ENCODE measurements at places on chromosomes 16 and 17.
A peak's percentile ranks its signal among the peaks of the same experiment; 100 is the strongest.

GRCh38 chr17:8125947-8126490 lies 2.1 kb upstream of the HES7 start:
- no peak for DNase-seq

- no peak for DNase-seq
Observed at GRCh38 chr17:72456075-72456474, 335.3 kb downstream of the SOX9 start.

DNA sequence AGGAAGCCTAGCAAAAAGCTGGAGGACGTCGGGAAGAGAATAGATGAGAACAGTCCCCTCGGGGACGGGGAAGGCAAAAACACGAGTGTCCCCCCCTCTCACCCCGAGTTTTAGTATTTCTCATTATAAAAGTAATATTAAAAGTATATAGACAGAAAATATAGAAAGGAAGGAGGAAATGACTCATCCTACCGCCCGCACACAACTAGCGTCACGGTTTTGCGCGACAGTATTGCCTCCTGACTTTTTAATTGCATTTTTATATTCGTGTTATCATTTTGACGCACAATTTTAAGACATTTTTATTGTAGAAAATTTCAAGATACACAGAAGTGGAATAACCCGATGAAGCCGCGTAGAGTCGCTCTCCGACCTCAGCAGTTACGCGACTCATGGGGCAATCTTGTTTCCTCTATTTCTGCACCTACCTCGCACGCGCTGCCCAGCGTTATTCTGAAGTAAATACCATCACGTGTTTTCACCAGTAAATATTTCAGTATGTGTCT lies 652 bp upstream of the SLC25A19 start:
- peak; percentile 50 for DNase-seq

DNA sequence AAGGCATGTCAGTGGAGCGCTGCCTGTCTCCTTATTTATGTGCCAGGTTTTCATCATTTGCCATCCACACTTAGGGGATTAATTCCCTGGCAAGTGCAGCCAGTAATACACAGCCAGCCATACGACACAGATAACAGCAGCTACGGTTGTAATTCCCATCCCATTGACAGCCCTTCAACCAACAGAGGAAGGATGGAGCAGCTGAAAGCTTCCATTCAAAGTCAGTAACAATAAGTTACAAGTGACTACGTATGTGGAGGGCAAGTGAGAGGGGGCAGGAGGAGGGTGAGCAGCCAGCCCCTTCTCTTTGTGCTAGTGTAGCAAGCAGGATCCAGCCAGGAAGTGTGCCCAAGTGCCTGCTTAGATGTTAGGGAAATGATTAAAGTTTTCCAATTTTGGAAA lies 53.8 kb upstream of the LYRM9 start:
- DNase-seq = no peak

- DNase-seq = no peak
Observed at GRCh38 chr17:18772471-18772870, 8.5 kb upstream of the TVP23B start.

GRCh38 chr17:80829166-80829813 lies 162.4 kb upstream of the CHMP6 start:
- DNase-seq = no peak

GRCh38 chr16:80158766-80159165 lies 382.0 kb upstream of the DYNLRB2 start:
- no peak for DNase-seq

DNA sequence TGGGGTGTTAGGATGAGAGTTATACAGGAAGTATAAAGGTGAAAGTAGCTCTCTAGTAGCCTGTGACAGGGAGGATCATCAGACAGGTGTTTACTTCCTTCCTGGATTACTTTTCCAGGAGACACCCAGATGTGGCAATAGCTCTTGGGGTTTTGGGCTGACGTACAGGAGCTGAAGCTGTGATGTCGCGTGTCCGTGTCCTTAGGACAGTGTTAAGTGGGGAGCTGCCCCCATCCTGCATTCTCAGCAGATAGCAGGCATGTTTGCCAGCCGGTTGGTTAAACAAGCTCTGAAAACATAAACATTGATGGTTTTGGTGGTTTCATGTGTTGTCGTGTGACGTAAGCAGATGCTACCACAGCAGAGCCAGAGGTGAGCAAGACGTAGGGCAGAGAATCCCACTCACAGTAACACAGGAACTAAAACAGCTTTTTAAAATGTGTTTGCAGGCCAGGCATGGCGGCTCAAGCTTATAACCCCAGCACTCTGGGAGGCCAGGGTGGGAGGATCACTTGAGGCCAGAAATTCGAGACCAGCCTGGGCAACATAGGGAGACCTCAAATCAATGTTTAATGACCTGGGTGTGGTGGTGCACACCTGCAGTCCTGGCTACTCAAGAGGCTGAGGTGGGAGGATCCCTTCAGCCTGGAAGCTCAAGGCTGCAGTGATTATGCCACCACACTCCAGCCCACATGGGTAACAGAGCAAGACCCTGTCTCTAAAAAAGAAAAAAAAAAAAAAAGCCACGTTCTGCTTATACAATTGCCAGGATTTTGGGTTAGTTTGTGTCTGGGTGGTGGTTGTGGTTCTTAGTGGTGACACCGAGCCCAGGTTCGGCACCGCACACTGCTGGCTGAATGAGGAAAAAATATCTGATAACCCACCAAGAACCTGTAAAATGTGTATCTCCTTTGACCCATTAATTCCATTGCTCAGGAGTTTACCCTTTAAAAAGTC lies 18.2 kb upstream of the IL17C start:
- peak; percentile 32 for DNase-seq

- no peak for DNase-seq
Observed at GRCh38 chr16:73615071-73615940, 567.4 kb upstream of the ZFHX3 start.

DNA sequence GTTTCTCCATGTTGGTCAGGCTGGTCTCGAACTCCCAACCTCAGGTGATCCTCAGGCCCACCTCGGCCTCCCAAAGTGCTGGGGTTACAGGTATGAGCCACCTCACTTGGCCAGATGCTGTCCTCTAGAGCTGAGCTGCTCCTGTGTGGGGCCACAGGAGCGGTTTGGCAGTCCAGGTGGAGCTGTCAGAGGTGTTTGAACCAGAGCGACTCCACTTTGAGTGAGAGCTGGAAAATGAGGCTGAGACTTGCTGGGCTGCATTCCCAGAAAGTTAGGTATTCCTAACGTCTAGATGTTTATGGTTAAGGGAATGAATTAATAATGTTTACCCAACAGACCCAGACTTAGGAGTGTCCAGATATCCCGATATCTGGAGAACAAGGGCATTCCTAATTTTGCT lies 16.8 kb upstream of the PSMD7 start:
- DNase-seq = no peak

GRCh38 chr17:34319039-34319483 lies at the start of gene CCL8:
CCL8 (plus strand) TSS chr17:34319435; CDS start chr17:34319502, 67 bp downstream.
- no peak for DNase-seq

- DNase-seq = no peak
Observed at GRCh38 chr16:1743376-1744337, 27.7 kb downstream of the NME3 start.

DNA sequence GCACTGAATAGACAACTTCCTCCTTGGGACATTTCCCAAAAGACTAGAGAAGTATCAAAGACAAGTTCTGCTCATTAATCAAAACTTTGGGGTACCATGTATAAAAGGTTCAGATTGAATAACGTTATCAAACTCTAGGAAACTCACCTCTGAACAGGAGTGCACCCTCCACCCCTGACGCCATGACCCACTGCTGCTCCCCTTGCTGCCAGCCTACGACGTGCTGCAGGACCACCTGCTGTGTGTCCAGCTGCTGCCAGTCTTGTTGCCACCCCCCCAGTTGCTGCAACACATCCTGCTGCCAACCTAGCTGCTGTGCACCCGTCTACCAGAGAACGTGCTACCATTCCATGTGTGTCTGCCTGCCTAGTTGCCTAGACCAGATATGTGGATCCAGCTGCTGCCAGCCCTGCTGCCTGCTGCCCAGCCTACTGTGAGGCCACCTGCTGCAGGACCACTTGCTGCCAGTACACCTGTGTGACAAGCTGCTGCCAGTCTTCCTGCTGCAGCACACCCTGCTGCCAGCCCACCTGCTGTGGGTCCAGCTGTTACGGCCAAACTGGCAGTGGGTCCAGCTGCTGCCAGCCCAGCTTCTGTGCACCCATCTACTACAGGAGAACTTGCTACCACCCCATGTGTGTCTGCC lies 13.8 kb upstream of the KRTAP9-2 start:
- DNase-seq = no peak

GRCh38 chr17:77890771-77891170 lies 67.7 kb upstream of the TNRC6C start:
- no peak for DNase-seq

DNA sequence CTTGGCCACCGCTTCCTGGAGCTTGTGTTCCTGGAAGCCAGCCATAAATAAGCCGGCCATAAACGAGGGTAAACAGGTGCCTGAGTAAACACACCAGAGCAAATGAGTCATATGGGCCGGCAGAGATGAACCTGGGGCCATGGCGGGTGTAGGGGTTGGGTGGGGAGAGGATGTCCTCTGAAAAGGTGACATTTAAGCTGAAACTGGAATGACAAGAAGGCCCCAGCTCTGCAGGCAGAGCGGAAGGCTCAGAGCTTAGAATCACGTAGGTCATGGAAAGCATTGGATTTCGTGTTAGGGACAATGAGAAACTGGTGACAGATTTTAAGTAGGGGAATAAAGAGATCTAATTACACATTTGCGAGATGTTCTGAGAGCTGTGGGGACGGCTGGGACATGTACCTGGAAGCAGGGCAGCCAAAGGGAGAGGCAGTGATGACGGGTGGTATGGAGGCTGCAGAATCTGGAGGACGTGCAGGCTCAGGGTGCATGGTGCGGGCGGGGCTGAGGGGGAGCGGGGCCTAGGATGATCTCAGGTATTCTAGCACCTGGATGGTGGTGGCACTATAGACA lies 8.1 kb upstream of the DNASE1 start:
- no peak for DNase-seq

DNA sequence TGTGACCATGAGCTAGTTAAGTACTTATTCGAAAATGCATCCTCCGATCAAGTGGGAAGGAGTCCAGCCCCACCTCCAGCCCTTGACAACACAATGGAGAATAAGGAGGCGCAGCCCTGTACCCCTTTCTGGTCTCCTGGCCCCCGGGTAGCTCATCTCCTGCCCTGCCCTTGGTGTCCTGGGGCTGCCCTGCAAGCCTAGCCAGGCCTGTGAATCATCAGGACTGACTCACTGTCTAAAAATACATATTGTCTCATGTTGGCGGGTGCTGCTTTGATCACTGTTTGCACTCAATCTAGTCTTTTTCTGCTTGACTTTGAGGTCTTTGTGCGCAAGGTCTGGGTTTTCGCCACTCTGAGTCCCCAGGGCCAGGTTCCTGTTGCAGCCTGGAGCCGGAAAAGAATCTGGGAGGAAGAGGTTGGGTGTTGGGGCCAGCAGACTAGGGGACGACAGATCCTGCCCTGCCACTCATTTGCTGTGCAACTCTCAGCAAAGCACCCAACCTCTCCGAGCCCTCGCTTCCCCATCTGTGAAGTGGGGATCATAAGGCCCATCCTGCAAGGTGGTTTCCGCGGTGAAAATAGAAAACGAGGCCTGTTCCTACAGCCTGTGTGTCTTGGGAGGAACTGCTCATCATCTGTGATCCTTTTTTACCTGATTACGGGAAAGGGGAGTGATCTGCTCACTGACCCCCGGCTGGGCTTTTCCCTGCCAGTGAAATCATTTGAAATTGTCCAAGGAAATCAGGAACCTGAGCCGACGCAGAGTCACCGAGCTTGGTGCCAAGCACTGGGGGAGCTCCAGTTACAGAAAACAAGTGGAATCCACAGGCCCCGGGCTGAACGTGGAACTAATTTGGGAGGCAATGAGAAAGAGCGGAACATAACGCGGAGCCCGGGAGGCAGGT lies 230.4 kb downstream of the PARN start:
- DNase-seq = no peak

DNA sequence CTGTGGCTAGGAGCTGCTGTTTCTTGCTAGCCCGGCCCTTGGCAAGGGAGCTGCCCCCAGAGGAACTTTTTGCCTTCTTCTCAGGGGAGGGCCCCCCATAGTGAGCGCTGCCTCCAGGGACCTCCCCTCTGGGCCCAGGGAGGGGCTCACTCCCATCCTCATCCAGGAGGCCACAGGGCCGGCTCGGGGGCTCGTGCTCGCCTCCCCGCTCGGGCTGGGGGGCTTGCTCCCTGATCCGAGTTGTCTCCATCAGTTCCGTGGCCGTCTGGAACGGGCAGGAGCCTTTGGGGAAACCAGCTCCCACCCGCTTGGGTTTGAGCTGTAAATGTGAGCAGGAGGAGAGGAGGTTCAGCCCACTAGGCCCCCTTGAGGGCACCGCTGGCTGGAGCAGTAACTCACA lies 4.1 kb upstream of the SMIM5 start:
- DNase-seq = no peak

- DNase-seq = no peak
Observed at GRCh38 chr17:48048384-48049126, 396 bp downstream of the NFE2L1 start.

DNA sequence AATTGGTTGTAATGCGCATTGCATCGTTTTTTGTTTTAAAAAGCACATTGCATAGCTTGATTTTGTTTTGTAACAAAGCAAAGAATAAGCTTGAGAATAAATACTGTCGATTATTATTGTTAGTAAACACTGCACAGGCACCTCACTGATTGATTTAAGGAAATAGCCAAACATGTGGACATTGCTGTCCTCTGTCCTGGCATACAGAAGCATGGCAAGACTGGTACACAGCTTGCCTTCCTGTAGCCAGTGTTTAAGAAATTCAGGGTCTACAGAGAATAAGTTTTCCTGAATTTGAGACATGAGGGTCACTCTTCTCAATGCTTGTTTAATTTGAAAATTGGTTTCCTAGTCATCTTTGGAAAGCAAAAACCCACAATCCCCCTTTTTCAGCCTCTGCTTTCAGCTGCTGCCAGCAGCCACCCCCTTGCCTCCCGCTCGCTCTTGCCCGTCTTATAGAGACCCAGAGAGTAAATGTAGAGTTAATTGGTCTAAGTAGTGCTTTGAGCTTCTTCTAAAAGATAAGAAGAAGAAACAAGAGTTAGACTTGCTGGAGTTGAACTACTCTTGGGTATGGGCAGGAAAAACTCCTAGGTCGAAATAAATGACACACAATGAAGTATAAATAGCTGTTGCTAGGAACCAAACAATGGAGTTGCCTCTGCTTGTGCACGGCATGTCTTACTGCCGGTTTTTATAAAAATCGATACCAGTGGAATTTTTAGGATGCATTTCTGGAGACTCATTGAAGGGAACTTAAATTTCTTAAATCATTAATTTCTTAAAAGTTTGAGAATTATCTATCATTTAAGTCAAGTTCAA lies 116.6 kb downstream of the MRTFB start:
- no peak for DNase-seq

DNA sequence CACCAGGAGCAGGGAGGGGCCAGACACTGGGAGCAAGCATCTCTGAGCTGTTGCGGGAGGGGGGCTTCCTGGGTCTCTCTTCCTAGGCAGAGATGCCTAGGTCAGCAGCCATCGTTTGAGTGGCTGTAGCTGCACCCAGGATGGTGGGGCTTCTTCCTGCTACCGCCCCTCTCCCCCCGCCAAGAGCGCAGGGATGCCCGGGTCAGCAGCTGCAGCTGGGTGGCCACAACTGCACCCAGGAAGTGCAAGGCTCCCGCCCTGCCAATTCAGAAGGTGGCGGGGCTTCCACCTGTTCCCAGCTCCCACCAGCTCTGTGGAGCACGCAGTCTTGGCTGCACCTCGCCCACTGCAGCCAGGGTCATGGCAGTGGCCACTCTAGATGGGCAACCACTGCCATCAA lies 47.8 kb downstream of the ESRP2 start:
- no peak for DNase-seq

GRCh38 chr17:49570540-49571242 lies 5.0 kb upstream of the NXPH3 start:
- DNase-seq = no peak

GRCh38 chr16:61182391-61182790 lies 853.8 kb downstream of the CDH8 start:
- DNase-seq = no peak

- no peak for DNase-seq
Observed at GRCh38 chr17:18008496-18009268, 30.3 kb downstream of the ATPAF2 start.

Measured in stimulated activated CD4-positive, alpha-beta T cell treated with anti-CD3 and anti-CD28 coated beads, Interleukin-15, amount 100 ng/mL, for 1 hour (primary cell).